ENCODE measurements at places on chromosomes 13 and 19.

DNA sequence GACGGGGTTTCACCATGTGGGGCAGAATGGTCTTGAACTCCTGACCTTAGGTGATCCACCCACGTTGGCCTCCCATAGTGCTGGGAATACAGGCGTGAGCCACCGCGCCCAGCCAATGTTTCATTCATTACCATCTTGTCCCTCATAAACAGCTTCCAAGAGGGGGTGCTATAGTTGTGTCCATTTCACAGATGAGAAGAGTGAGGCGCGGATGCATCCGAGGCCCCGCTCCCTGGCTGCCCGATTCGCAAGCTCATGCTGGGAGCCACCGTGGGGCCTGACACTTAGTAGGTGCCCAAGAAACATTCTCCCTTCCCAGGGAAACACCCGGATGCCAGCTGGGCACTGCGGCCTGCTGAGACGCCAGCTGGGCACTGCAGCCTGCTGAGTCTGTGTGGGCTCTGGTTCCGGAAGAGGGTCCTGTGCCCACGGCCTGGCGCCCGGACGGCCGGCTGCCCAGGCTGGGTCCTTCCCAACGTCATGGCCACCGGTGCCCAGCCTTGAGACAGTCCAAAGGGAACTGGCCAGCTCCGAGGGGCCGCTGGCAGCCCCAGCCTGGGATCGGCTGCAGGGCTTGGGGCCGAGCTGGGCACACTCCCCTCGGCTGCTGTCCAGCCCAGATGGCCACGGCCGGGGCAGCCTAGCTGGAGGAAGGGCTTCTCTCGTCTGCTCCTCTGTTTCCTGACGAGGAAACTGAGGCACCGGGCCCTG, 54.7 kb downstream of the NFIC start:
- DNase-seq, result no peak

GRCh38 chr13:19158006-19158405, 23.6 kb downstream of the TUBA3C start:
- DNase-seq, result no peak

DNA sequence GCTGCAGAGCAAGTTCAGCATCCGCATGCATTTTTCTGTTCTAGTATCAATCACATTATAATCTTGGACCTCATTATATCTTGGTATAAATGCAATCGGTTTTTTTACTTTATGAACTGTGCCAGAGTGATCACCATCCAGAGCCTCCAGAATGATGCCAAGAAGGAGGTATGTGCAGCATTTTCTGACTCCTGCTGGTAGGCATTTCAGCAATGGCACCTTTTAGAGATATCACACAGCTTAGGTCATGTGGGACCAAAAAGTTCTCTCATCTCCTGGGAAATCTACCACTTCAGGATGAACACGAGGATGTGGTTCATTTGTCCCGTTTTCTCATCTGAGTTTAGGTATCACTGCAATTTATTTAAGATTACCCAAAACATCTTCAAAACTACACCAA, 220.4 kb downstream of the VWA8 start:
- no peak for DNase-seq

DNA sequence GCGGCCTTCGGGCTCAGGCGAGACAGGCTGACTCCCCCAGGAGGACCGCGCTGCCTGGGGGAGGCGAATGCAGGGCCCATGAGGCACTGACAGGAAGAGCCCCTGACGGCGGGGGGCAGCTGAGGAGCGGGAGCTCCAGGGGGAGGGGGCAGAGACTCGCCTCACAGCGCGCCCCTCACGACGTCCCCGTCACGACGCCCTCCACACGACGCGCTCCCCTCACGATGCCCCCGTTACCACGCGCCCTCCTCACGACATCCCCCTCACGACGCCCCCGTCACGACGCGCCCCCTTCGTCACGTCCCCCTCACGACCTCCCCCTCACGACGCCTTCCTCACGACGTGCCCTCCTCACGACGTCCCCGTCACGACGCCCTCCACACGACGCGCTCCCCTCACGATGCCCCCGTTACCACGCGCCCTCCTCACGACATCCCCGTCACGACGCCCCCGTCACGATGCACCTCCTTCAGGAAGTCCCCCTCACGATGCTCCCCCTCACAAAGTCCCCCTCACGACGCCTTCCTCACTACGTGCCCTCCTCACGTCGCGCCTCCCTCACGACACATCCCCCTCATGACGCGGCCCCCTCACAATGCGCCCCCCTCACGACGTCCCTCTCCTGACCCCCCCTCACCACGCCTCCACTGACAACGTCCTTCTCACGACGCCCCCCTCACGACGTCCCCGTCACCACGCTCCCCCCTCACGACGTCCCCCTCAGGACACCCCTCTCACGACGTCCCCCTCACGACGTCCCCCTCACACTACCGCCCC, 99.6 kb downstream of the ING1 start:
- no peak for DNase-seq

DNA sequence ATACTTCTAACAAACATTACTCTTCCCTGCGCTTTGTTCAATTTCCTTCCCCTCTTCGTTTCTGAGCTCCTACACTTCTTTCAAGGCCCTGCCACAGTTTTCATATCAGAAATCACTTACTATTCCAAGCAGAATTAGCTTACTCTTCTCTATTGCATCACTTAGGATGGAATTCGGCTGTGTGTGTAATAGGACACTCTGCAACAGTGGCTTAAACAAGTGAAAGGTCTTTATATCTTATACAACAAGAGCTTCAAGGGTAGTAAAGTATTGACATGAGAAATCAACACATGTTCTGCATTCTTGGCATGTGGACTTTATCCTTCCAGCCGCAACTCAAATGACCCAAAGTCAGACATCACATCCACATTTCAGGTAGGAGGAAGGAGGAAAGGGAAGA, 279.6 kb downstream of the PCDH20 start:
- no peak for DNase-seq

DNA sequence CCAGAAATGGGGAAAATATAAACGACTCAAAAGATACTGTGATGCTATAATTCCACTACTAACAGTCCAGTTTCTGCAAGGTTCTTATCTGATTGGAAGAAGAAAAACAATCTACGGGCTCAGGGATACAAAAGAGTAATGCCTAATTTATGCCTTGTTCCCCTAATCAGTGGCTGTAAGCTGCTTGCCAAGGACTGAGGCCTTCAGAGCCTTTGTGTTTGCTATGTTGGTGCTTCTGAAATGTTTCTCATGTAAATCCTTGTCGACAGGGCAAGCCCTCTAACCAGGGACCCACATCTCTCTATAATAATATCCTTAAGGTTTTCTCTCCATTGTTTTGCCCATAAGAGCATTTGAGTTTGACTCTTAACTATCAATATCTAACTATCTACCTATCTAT, 89.7 kb upstream of the CLDN10 start:
- DNase-seq, result no peak

DNA sequence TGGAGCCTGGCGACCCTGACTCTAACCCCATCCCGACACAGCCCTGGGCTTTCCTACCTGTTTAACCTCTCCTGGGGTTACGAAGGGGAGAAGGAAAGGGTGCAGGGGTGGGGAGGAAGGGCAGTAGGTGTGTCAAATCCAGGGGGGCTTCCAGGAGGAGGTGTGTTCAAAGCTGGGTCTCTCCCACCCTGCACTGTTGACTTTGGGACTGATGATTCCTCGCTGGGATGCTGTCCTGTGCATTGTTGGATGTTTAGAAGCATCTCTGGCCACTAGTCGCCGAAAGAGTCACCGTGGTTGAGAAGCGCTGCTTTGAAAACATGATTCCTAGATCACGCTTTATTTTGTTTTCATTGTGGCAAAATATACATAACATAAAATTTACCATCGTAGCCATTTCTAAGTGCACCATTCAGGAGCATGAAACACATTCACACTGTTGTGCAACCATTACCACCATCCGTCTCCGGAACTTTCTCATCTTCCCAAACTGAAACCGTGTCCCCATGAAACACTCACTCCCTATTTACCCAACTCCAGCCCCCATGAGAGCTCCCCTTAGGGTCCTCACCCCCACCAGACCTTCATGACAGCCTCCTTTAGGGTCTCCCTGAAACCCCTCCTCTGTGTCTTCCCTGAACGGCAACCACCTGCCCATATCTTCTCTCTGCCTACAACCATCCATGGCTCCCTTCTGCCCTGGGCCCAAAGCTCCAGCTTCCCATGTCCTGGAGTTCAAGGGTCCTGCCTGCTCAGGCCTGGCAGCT, 4.4 kb upstream of the FCER2 start:
- DNase-seq, result no peak

DNA sequence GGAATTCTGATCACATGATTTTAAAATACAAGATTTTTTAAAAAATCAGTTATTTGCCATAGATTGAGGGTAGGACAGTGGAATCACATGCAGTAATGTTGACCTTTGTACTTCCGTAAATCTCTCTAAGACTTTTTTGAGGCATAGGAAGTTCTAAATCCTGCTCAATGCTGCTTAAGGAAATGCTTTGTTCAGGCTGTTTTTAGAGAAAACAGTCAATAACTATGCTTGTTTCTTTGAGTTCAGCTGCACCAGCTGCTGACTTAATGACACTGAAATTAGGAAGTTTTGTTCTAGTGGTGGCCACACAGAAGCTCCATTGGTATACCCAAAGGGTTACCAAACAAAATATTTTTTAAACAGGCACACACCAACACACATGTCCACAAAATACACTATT, 60.9 kb downstream of the KLF12 start:
- no peak for DNase-seq

DNA sequence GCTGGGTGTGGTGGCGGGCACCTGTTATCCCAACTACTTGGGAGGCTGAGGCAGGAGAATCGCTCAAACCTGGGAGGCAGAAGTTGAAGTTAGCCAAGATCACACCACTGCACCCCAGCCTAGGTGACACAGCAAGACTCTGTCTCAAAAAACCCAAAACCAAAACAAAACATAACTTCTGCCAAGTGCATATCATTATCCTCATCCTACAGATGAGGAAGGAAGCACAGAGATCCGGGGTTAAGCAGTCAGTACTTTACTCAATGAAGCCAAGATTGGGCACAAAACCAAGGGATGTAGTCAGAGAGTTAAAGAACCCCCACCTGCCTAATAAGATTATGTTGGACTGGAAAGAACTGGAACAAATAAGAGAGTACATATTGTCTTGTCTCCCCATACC, 5.5 kb upstream of the TMTC4 start:
- no peak for DNase-seq

DNA sequence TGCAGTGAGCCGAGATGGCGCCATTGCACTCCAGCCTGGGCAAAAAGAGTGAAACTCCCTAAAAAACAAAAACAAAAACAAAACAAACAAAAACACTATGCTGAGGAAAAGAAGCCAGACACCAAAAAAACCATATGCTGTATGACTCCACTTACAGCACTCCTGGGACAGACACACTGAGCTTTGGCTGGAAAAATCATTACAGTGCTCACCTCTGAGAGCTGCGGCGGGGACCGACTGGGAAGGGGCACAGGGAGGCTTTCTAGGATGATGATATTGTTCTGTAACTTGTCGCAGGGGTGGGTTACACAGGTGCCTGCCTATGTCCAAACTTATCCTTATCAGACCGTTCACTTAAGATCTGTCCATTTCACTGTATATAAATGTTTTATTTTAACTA, 7.8 kb downstream of the PNMA8A start:
- no peak for DNase-seq

GRCh38 chr19:9014803-9015202, 4.6 kb upstream of the MUC16 start:
- no peak for DNase-seq

GRCh38 chr13:60335531-60335930, 61.5 kb upstream of the TDRD3 start:
- DNase-seq, result no peak

DNA sequence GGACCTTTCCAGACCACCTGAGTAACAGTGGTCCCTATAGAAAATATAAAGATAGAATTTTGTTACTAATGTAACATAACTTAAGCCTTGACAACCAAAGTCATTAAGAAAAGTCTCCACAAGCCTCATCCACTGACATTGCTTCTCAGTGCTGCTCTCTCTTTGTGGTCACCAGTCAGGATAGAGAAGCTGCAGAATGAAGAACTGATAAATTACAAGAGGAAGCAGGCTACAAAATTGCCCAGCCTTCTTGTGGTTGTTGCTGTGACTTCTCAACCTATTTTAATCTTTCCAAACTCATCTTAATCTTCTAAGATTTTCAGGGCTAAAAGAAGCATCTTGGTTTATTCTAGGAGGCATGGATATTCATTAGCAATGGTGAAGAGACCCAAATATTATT, 343.8 kb downstream of the MZT1 start:
- no peak for DNase-seq

DNA sequence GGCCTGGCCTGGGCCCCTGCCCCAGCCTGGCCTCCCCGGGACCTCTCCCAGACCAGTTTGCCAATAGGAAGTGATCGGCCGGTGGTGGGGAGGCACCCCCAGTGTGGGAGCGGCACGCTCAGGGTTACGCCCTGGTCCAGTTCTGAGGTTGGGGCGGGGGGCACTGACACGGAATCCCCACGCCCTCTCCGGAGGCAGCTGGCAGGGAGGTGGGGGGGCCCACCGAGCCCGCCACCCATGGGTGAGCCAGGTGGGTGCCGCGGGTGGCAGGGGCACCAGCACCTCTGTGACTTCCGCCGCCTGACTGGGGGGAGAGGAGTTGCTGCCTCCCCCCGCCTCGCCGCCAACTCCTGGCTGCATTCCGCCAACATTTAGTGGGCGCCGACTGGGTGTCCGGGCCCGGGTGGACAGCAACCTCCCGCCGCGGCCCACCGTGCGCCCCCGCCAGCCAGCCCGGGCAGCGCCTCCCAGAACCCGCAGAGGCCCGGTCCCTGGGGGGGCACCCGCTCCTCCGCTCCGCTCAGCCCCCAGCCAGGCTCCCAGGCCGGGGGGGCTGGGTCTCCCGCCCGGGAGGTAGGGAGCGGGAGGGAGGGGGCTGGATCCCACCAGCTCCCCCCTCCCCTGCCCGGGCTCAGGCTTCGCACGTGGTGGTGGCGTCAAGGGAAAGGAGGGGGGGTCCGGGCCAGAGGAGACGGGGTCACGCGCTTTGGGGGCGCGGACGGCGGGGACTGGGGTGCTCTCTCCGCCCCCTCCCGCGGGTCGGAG, 2.0 kb downstream of the ZBTB7A start:
- peak; percentile 56 for DNase-seq
